ENCODE measurements at places on chromosomes 4 and X.

- DNase-seq, result peak; percentile 86
Observed at GRCh38 chr4:186725469-186726425, 2.1 kb upstream of the FAT1 start.

- no peak for DNase-seq
Observed at GRCh38 chr4:71360844-71361243, 22.0 kb downstream of the SLC4A4 start.

GRCh38 chrX:47840111-47840510, 3.4 kb downstream of the ZNF81 start:
- DNase-seq, result no peak

DNA sequence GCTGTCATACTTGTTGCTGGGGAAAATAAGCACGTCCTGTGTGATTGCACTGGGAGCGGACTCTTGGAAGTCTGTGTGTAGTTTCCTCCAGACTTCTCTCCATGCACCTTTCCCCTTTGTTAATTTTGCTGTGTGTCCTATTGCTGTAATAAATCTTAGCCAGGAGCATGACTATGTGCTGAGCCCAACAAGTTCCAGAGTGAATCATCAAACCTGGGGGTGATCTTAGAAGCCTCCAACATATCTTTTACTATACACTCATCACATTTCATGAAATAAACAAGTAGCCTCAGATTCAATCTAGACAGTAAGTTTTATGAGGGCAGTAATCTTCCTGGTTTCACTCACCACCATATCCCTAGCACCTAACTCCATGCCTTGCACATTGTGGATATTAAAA, 43.3 kb upstream of the FGF13 start:
- DNase-seq, result no peak

- DNase-seq, result no peak
Observed at GRCh38 chr4:58957711-58958110, 1847.5 kb upstream of the IGFBP7 start.

- no peak for DNase-seq
Observed at GRCh38 chr4:116880625-116881024, 204.8 kb downstream of the TRAM1L1 start.

DNA sequence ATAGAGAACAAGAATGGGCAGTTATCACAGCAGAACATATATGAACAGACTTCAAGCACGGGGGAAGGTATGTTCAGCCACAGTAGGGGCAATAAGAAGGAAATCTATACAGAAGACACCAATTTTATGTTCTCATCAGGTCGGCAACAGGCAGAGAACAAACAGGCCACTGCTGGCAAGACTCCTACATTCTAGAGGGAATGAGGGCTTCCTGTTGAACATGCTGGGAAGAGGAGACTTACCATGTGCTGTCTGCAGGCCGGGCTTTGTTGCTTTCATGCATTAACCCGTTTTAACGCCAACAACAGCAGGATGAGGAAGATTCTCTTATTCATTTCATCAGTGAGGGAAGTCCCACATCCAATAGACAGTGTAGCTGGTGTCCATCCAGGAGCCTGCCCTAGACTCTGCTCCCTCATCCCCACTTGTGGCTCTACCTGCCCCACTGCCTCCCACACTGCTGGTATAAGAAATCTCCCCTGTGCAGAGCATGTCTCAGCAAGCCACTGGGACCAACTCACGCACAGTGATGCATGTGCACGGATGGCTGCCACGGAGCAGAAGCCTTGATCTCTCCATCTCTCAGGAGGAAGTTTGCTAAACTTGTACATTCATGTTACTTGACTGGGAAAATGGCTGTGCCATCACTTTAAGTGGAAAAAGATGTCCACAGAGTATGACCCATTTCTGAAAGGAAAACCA, 84.5 kb downstream of the ACOX3 start:
- no peak for DNase-seq

GRCh38 chrX:136572030-136572429, 40.0 kb downstream of the VGLL1 start:
- DNase-seq, result no peak

All from fibroblast of gingiva (primary cell).